ENCODE measurements at places on chromosomes 16 and 17.

GRCh38 chr16:2954656-2955381 lies 9.3 kb upstream of the KREMEN2 start:
- DNase-seq = no peak

DNA sequence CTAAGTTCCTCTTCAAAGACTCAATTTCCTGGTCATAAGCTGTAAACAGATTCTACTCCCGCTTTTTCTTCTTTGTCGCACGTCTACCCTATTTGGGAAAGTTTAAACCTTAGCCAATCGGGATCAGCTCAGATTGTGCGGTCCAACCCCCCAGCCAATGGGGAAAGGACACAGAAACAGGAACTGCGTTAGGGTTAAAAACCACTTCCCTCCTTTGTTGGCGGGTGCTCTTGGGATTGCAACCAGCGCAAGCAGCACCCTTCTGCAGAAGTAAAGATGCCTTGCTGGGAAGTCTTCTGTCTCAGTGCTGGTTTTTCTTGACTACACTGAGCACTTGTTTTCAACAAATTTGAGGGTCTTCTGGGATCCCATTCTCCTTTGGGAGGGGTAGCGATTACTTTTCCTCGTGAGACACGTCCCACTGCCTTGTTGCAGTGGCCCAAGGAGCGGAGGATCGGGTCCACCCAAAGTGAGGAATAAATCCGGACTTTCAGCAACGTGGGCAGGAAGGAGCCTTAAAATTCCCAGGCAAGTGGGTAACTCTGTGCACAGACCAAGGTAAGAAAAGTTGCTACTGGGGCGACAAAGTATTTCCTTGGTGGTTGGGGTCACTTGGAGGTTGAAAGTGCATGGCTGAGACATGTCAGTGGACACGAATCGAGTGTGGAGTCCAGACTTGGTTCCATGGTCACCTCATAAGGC lies 1.0 kb upstream of the YPEL3 start:
- no peak for DNase-seq

- DNase-seq = no peak
These were observed 5.0 kb downstream of the MAPK8IP3 start for GRCh38 chr16:1710811-1711507.

DNA sequence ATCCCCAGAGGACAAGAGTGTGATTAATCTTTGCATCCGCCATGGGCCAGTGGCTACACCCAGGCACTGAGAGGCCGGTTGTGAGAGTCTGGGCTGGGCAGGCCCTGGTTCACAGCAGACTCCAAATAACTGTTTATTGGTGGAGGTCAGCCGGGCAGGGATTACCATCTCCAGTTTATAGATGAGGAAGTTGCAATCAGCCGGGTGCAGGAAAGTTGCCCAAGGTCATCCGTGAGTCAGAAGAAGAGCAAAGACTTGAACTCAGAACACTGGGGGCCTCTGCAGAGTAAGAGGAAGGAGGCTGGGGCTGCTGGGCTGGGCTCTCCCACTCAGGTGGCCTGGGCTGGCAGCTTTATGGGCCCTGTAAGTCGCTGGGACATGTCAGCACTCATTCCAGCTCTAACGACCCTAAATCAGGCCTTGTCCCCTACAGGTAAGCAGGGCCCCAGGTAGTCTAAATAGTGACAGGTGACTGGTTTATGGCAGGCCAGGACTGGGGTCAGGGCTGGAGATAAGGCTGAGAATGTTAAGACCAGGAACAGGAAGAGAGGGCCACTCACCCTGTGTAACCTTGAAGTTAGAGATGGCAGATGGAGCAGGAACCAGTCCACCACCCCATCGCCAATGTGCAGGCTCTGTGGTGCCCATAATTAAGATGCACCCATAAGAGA lies 2.1 kb upstream of the CA4 start:
- no peak for DNase-seq

GRCh38 chr16:1781758-1782407 lies 488 bp downstream of the SPSB3 start:
- DNase-seq = no peak

DNA sequence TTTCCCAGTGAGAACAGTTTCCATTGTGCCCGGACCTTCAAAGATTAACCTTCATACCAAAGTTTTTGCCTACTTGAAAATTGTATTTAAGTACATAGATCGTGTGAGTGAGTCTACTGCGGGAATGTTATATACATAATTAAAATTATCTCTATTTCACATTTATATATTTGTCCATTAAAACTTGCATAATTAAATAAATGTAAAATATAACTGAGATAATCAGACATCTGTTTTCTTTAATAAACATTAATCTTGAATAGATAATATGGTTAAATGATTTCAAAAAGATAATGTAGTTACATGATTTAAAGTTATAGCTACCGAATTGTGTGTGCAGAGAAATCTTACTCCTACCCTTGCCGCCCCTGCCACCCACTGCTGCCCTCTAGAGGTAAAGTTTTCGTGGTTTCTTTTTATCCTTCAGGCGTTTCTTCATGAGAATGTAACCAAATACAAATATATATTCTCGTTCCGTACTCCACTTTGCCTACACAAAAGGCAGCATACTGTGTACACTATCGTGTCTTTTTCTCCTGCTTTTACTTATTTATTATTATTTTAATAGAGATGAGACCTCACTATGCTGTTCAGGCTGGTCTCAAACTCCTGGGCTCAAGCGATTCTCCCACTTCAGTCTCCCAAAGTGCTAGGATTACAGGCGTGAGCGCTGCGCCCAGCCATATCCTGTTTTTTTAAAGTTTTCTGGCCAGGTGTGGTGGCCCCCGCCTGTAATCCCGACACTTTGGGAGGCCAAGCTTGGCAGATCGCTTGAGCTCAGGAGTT lies 35.6 kb downstream of the RPA1 start:
- peak; percentile 19 for DNase-seq

GRCh38 chr17:67489273-67489672 lies 112.2 kb downstream of the PITPNC1 start:
- no peak for DNase-seq

DNA sequence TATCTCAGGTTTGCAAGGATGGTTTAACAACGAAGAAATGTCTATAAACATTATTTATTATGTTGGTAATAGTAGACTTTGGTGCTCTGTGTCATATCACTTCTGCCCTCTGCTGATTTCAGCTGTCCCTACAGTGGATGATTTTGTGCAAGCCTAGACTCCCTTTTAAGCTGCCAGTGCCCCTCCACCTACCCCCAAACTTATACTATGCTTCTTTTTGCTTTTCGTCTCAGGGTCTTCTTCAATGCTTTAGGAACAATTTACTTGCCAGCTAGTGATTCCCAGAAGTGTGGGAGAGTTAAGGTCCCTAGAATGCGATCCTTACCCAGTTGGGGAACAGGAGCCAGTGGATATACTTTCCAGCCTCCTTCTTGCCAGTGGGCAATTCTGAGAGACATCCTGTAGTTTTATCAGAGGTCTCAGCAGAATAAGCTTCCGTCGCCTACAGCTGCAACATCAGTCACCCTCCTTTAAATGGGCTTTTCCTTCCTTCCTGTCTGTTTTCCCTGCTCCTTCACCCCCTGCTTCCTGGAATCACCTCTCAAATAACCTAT lies 4.1 kb downstream of the ICAM2 start:
- no peak for DNase-seq

GRCh38 chr17:72642720-72643119 lies 449.8 kb downstream of the SLC39A11 start:
- DNase-seq = no peak

DNA sequence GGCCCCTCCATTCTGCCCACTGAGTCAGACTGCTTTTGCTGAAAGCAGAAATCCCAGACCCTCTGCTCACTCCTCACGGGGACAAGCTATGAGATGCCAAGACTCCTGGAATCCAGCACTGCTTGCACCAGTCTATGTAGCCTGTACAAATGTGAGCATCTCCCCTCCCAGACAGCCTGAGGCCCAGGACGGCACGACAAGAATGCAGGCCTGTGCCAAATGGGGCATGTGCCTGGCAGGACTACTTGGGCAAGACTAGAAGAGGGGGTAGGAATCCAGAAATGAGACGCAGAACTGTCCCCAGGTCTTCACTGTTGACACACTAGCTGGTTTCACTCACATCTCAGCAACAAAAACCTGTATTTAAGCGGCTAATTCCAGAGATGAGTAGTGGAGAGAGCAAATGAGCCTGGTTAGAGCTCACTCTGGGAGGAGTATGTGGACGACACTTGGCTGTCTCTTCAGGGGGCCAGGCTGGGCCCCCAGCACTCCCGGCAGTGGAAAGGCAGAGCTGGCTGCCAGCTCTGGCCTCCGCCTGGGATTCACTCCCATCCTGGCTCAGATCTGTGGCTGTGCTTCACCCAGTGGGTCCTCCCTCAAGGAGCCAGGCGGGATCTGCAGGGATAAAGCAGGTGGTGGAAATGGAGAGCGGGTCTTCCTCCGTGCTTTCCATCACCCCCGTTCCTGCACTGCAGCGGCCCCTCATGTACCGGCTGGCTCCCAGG lies 2.9 kb upstream of the MYO1C start:
- DNase-seq = no peak

- no peak for DNase-seq
These were observed 10.3 kb upstream of the MLYCD start for GRCh38 chr16:83888672-83889044.

DNA sequence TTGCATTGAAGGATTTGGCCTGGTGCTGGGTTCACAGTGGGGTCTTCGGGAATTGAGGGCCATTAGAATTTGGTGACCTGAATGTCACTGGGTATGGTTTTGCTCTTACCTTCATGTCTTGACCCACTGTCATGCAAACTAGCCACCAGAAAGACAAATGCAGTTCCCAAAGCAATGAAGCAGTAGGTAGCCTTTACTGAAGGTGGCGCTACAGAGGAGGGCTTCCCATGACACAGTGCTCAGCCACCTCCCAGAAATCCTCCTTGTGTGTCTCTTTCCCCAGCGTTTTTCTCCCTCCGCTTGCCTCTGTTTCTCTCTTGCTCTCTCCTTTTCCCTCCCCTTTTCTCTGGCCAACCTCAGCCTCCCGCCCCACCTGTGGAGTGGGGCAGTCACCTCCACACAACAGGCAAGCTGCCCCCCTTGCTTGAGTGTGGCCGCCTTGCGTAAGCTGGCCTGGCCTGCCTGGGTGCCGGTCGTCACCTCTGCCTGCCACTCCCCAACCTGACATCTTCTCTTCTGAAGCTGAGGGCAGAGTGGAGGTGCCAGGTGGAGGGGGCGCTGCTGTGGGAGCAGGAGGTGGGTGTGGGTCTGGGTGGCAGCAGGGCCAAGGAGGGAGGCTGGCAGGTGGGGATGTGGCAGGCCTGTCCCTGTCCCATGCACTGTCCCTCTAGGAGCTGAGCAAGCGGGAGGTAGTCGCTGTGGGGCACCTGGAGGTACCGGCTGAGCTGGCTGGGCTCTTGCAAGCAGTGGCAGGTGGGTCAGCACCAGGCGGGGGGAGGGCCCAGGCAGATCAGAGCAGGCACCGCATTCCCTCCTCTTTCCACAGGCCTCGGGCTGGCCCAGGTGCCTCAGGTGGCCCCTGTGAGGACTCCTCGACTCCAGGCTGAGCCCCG lies 34.7 kb downstream of the MYO15A start:
- no peak for DNase-seq

DNA sequence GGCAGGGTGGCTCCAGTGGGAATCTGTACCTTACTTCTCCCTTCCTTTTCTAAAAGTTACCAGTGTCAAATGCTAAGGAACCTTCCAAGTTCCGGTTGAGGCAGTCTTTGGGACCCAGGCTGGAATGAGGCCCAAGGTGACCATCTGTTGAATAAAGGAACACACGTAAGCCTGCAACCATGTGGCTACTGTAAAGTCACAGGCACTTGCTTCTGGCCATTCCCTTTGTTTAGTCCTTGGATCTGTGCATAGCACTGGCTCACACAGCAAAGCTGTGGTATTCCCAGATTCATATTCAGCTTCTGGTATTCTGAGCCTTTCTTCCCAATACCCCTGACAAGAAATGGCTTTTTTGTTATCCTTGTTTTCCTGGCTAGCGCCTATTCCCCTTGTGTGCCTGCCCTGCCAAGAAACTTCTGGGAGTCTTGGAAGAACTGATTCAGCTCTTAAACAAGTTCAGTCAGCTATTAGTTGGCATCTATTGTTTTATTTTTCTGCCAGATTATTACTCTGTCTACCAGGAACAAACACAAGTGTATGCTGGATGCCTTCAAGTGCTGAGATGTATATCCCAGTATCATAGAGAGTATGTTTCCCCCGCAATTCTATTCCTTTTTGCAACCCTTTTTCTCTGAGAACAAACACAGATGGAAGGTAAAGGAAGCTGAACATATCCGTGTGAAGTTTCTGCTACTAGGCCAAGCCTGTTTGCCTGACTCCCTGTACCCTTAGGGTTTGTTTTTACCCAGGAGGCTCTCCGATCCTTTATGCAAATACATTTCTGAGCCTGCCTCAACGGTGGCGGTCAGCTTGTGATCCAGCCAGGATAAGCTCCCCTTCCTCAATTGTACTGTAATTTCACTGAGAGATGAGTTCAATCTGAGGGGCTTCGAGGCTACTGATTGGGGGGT lies 13.2 kb downstream of the TMEM238L start:
- no peak for DNase-seq

DNA sequence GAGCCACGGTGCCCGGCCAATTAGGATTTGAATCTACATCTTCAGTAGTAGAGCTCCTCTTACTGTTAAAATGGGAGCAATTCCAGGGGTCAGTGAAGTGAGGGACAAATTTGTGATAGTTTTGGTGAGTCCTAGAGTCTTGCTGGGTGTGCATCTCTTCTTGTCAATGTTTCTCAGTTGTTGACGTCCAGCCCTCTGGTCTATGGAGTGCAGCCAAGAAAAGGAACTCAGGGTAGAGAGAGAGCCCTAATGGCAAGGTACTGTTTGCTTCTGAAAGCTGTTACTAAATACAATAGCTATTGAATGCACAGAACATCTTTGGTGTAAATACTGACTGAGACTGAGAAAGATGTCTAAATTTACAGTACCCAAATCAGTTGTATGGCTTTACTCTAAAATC lies 282.5 kb upstream of the SALL1 start:
- DNase-seq = no peak

- DNase-seq = no peak
These were observed 10.7 kb downstream of the CRHR1 start for GRCh38 chr17:45794840-45795239.

- no peak for DNase-seq
These were observed 99.3 kb upstream of the C17orf78 start for GRCh38 chr17:37276475-37276874.

DNA sequence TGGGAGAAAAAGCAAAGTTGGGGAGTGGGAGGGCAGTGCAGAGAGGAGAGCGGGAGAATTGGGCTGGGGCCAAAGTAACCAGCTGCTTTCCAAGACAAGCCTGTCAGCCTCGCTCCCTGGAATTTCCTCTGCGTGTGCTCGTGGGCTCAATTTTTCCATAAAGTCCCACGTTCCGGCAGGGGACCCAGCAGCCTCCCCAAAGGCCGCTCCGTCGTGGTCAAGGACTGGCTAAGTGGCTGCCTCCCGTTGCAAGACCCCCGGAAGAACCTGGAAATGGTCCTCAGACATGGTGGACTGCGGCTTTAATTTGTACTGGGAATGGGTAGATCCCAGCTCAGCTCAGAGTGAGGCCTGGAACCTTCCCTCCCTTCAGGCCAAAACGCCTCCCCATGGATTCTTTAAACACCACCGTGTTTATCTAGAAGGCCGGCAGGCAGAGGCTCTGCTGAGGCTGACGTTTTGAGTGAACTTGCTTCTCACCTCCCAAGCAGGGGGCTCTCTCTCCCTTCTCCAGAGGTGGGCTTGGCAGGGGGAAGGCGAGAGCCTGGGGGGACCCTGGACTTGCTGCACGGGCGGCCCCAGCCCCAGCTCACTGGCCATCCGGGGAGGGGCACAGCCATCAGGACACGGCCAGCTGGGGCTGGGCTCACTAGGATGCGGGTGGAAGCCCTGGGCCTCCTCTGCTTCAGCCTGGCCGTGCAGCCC lies 190.0 kb downstream of the C16orf95 start:
- DNase-seq = peak; percentile 33

Data from fibroblast of skin of abdomen (primary cell).